Fibroblast of skin of abdomen (primary cell): ENCODE measurements at places on chromosomes 6 and 20.

DNA sequence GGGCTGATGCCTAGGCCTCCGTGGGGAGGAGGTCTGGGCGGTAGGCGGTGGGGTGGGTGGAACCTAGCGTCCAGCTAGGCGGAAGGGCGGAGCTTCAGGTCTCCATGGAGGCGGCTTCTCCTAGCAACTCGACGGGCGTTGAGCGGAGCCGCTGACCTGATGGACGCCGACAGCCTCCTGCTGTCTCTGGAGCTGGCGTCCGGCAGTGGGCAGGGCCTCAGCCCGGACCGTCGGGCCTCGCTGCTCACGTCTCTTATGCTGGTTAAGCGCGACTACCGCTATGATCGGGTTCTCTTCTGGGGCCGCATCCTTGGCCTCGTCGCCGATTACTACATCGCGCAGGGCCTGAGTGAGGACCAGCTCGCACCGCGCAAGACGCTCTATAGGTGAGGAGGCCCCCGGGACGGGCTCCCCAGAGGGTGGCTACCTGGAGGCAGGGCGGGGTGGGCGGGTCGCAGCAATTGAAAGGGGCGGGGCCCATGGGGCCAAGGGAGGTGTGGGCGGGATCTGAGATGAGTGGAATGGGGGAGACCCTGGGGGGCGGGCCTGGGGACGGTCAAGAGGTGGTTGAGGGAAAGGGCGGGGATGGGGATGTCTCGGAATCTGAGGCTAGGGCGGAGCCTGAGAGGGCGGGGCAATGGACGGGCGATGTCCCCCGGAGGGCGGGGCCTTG is at the start of gene RSPH9:
Gene RSPH9 (plus strand): TSS at position 97 of the 673 bp plus-strand sequence. CDS start 63 bp downstream, at position 160.
- peak; percentile 54 for DNase-seq

GRCh38 chr6:68958327-68958726 is 323.2 kb downstream of the ADGRB3 start:
- no peak for DNase-seq

GRCh38 chr6:52718550-52718949 is 44.7 kb downstream of the GSTA2 start:
- no peak for DNase-seq

- no peak for DNase-seq
These were observed 79.1 kb downstream of the DTD1 start for GRCh38 chr20:18666803-18667415.

GRCh38 chr20:51731731-51732095 is 36.5 kb downstream of the ATP9A start:
- DNase-seq: peak; percentile 45

GRCh38 chr20:16349523-16350260 is 223.6 kb downstream of the KIF16B start:
- peak; percentile 59 for DNase-seq

DNA sequence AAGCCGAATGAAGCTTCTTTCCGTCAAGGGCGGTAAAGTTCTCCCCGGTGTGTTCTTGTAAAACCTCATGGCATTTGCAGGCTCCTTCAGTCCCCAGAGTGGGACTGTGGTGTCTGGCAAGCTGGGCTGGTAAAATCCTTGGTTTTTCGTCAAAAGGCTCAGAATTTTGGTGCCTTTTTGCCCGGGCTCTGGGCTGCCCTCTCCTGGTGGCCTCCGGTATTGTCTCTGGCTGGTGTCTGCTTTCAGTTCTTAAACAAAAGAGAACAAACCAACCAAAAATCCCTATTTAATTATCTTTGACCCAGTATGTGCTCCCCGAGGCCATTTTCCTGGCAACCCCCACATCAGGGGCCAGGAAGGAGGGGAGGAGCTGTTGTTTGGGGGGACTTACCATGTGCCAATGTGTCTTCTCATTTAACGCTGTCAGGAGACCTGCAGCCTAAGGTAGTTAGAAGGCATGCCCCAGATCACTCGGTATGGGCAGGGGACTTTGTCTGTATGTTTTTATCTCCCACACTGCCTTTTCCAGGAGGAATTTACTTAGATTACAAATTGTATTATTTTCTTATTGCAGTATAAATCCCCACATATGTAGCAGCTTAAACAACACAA is 11.1 kb downstream of the CDH4 start:
- DNase-seq: no peak

DNA sequence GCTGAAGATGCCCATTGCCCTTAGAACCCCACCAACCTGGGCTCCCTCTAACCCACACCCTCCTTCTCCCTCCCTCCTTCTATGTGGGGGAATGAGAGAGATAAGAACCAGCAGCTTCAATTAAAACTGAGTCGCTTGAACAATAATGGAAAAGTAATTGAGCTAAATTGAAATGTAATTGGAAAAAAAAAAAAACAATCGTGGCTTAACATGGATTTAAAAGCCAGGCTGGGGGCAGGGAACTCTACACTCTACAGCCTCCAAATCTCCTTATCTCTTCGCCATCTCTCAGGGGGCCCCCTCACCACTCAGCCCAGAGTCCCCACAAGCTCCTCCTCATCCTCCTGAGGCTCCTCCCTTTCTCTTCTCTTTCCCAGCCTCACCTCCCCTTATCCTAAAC is 83.2 kb downstream of the MDGA1 start:
- DNase-seq: no peak

DNA sequence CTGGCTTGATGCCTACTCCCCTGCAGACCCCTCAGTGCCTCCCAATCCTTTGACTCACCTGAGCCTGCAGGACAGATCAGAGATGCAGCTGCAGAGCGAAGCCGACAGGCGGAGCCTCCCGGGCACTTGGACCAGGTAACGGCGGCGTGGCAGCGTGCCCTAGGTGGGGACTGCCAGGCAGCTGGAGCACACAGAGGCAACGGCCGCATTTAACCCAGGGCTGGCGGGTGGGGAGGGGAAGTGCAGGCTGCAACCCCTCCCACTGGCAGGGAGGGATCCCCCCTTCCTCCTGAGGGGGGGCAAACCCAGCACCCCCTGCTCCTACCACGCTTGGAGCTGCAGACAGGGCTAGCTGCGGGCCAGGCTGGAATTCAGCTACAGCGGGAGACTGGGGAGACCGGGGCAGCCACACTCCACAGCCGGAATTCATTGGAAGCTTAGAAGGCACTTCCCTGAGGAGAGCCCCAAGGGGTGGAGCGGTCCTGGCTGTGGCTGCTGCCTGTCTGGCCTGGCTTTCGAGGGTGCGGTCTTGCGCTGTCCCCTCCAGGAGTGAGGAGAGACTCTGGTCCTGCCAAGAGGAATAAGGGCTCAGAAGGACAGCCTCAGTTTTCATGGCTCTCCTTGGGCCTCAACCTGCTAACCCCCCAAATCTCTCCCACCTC is at the start of gene MATN4:
Gene MATN4 (minus strand): TSS at position 183 of the 662 bp plus-strand sequence. CDS start 2,717 bp downstream, outside the sequence.
- no peak for DNase-seq

- DNase-seq: no peak
These were observed 123.4 kb upstream of the GPR6 start for GRCh38 chr6:109854541-109855308.

DNA sequence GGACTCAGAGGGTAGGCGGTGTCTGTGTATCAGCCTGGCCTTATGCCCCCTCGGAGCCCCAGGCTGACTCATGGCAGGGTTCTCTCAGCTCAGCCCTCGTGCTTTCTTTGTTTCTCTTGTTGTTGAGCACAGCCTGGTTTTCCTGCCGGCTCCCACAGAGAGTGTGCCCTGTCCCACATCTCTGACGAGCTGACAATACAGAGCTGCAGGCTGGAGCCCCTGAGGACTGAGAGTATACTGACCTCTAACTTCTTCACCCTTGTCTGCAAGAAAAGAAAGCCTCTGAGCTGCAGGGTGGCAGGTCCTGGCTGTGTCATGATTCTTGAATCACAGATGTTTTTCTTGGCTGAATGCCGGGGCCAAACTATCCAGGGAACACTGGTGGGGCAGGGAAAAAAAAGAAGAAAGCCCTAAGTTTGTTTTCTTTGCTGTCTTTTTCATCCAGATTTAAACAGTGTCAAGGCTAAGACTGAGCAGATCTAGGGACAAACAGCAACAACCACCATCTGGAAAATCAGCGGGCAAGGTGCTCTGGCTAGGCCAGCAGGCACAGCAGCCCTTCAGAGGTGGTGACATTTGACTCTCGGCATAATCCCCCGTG is 63.3 kb upstream of the ZNF133 start:
- DNase-seq: peak; percentile 44

DNA sequence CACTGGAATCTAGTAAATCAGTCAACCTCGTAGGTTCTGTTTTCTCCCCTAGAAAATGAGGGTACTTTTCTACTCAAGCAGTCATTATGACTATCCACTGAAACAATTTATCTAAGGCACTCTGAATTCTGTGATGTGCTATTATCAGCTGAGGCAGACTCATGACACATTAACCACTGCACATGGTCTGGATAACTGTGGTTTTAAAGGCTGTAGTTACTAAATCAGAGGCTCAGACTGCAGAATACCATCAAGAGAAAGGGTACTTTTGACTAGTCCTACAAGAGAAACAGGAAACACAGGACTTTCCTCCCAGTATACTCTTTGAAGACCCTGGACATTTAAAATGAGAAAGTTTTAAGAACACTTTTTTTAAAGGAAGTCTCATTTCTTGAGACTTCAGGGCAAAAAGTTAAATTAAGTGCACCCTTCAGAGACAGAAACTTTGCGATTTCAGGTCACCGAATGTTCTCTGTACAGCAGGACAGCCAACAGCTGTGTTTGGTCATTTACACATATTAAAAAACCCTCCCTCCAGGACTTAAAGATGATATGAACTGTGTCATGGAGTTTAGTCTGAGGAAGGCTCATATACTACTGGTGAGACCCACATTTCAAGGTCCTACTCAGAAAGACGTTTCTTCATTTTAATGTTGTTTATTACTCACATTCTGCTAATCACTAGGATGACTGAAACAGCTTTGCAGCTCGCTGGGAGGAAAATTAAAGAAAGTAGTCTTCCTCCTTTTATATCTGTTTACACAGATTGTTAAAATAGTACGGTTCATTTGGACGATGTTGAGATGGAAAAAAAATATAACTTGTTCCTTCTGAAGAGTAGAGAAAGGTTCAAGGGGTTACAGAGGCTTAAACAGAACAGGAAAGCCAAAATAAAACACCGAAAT is 19.9 kb downstream of the ATXN1 start:
- DNase-seq: peak; percentile 98

- DNase-seq: peak; percentile 69
These were observed 106.5 kb upstream of the TRAF3IP2 start for GRCh38 chr6:111711984-111712752.
